ENCODE measurements at places on chromosomes 6 and 20.

GRCh38 chr6:125728739-125729138, 20.7 kb upstream of the HEY2 start:
- DNase-seq, result no peak

DNA sequence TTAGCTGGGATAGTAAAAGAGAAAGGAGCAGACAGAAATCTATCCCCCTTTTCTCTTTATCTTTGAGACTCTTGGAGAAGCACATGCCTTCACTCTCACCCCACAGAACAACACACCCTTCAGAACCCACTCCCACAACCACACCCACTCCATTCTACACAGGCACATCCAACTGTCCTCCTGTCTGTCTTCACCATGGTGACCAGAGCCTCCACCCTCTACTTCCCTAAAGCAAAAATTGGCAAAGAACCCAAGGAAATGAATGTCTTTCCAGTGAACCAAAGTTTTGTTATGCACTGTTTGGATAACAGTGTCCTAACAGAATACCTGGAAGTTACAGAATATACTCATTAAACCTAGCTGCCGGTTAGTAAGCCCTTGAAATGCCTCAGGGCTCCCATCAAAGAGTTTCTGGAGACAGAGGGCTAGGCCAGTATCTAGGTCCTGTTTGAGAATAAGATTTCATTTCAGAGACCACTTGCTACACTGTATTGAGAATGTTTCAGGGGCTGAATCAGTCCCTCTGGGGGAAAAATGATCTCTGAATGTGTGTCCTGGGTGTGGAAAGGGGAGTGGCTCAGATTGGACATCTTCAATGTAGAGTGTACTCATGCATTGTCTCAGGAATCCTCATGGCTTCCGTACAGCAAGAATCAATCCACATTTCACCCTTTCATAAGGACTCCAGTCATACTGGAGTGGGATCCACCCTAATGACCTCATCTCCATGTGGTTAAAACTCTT, 101.1 kb downstream of the LY86 start:
- no peak for DNase-seq

DNA sequence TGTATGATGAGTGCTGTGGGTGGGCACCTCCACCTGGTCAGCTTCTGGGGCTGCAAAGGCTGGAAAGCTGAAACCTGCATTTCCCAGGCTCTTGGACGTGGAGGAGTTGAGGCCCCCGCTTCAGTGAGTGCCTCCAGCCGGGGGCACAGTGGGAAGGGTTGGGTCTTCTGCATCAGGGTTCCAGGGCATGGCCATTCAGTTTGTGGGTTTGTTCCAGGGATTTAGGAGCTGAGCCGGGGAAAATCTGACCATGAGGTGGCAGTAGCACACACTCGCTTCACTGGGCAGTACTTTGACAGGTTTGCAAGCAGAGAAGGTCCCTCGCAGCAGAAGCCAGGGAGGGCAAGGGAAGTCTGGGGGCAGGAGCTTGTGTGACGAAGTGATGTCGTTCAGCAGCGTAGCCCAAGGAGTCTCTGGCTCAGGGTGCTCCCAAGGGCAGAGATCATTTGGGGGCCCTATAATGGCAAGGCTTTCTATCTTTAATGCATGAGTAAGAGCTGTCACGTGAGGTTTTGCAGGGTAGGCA, 69.5 kb upstream of the SULF2 start:
- DNase-seq, result no peak

- DNase-seq, result no peak
Measured at GRCh38 chr20:63121246-63121645, 94.7 kb downstream of the YTHDF1 start.

GRCh38 chr20:64084685-64085152, 521 bp upstream of the LKAAEAR1 start:
- DNase-seq, result no peak

- no peak for DNase-seq
Measured at GRCh38 chr6:35282472-35282871, 15.1 kb upstream of the DEF6 start.

- no peak for DNase-seq
Measured at GRCh38 chr6:2738373-2738979, 12.2 kb downstream of the MYLK4 start.

DNA sequence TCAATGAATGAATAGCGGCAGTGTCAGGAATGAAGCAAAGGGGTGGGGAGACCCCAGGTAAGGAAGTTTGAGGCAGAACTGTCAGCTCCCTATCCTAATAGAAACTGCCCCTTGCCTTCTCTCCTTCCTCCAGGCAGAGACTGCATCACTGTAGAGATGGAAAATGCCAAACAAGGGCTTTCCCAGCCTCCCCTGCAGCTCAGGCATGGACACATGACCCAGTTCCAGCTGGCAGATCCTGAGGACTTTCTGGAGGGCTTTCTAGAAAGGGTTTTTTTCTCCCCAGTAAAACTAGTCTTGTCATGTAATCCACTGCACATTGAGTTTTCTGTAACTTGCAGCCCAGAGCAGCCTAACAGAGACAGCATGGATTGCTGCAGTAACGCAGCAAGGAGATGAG, 17.9 kb upstream of the PNPLA1 start:
- DNase-seq, result no peak

GRCh38 chr6:33716379-33716778, 4.9 kb upstream of the UQCC2 start:
- peak; percentile 14 for DNase-seq

DNA sequence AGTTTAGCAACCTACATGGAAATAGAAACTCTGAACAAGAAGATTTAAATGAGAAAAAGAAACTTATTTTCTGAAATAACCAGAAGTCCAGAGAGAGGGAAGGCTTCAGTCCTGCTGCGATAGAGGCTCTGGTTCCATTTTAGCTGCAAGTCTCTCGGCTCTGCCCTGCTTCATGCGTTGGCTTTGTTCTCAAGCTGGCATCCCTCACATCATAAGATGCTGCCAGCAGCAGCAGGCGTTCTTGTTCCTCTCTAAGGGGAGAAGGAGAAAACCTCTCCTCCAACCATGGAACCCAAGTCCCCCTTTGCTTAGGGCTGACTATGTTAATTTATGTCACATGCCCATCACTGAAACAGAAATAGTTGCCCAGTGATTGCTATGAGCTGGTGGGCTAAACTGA, 46.4 kb upstream of the PMEPA1 start:
- DNase-seq, result no peak

GRCh38 chr20:3175270-3175669, 1.9 kb upstream of the LZTS3 start:
- DNase-seq, result no peak

DNA sequence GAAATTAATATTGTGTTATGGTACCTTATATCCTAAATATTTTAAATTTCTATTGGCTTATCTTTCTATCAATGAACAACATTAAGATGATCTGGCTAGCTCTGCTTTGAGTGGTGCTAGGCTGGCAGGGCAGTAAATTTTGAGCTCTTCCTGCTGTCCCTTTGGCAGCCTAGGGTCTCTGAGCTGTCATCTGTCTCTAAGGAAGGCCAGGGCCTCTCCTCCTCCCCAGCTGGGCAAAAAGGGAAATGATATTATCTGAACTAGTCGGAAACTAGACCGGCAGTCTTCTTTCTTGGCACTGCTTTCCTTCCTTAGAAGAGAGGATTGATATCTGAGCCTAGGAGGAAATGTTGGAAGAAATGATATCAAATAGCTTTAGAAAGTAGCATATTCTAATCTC, 176.7 kb upstream of the BTBD3 start:
- DNase-seq, result no peak

DNA sequence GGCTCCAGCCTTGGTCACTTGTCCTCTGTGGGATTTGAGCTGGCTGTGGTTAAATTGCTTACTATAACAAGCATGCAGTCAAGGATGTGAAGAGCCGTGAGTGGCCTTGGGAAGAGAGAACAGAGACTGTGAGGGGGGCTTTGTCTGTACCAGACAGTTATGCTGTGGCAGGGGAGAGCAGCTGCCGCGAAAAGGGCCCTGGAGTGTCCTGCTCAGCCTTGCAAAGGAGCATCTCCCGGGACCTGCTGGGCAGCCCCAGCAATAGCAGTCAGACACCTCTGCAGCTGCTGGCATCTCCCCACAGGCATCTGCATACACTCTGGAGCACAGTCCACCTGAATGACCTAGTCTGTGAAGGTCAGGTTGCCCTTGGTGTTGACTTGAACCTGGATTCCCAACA, 6.3 kb downstream of the EBF4 start:
- no peak for DNase-seq

DNA sequence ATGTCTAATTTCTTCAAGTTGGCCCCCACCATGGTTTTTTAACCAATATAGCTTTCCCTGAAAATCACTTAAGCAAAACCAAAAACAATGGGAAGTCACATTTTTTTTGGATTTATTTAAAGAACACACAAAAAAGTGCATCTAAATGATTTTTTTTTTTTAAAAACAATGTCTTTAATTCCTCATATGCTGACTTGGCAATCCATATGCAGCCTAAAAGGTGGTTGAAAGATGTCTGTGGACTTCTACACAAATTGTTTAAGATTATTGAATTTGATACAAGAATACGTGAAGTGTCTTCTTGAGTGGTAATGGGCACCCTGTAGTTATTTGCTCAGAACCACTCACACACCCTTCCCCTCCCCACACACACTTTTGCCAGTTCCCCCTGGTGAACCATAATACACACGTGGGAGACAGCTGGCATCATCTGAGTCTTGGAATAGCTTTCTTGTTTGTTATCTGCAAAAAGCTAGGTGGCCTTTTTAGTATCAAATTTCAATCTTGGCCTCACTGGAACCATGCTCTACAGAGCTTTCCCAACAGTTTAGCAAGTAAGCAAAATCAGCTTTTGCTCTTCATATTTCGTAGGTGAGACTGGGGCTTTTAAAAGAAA, 60.9 kb upstream of the TULP1 start:
- no peak for DNase-seq

DNA sequence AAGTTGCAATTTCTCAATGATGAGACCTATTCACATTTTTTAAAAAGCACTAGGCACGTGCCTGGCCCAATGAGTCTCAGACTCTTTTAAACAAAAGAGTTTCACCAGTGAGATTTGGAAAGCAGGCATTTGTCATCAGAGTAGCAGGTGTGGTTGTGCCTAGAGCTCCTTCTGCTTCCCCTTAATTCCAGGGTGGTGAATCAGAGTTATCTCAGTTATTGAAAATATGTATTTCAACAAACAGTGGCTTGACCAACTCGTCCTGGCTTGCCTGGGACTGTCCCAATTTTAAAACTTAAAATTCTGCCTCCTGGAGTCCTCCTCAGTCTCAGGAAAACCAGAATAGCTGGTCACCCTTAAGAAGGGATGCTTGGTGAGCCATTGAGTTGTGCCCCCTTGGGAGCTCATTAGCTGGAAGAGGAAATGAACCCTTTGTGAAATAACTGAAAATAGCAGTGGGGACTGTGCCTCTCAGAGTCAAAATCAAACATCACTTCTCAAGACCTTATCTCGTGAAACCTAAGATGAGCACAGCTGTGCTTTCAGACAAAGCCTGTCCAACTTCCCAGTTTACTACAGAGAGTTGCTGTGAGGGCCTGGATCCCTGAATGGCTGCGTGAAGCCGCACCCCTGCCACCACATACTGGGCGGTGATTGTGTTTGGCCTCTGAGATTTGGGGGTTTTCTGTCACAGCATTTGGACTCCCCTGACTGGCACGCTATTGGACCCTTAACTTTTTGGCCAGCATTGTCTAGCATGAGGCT, 116.3 kb downstream of the ANKRD60 start:
- no peak for DNase-seq

- no peak for DNase-seq
Measured at GRCh38 chr6:3746696-3747095, 4.8 kb downstream of the PXDC1 start.

- no peak for DNase-seq
Measured at GRCh38 chr20:49054056-49054643, 8.0 kb downstream of the CSE1L start.

DNA sequence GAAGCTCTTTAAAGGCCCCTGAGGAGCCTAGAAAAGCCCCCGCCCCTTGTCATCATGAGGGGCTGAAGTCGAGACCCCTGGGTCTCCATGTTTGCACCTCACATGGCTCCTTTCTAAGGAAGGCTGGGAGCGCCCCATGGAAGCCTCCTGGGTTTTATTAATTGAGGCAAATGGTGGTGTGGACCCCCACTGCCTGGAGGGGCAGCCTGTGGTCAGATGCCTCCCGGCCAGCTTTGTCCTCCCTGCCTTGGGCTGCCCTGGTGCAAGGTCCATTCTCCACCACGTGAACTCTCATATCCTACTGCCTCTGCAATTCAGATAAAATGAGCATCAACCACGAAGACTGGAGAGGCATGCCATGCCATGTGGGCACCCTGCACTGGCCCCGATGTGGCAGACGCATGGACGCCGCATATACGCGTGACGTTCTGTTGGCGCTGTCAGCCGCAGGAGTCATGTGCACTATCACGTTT, 295.5 kb downstream of the TAF4 start:
- no peak for DNase-seq

DNA sequence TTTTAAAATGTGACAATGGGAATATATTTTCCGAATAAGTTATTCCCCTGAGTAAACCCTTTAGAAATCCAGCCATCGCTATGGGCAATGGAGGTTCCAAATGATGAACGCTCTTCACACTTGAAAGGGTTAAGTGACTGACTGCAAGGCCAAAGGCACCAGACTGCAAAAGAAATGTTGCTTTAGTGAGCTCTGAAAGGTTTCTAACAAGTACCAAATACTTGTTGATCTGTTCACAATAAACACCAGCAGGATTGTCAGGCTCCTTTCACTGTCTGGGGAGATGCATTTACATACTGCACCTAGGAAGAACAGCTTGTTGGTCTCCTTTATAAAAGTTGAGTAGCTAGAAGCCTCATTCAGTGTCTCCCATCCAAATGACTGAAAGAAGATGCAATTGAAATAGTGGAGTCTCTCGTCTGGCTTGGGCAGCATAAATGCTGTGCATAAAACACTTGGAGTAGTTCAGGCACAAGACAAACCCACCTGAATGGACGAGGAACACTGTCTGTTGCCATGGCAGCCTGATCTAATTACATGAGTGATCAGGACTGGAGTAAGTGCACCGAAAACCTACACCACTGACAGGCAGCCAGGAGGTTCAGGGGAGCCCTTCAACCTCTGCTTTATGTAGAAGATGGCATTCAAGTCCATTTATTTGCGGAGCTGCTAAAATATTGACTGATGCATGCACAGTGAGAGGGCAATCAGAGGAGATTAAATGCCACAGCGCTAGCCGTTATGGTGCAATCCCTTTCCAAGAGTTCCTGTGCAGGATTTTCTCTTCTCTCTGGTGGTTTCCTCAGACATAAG, 2.9 kb downstream of the ATXN1 start:
- no peak for DNase-seq

- peak; percentile 64 for DNase-seq
Measured at GRCh38 chr6:139134817-139135577, at the start of gene HECA. Gene HECA, plus strand, starts transcription at chr6:139135080. Its CDS starts 317 bp downstream, at chr6:139135397.

DNA sequence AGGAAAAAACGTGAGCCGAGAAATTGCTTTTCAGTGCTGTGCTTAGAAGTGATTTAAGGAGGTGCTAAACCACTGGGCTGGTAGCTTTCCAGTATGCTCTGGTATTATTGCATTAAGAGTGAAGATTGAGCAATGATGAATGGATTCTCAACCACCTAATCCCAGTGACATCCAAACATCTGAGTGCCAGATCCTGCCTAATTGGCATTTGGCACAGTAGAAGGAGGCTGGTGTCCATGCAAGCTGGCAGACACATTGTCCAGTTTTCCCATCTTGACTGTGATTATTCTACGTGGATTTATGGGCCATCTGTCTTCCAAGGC, 398.0 kb upstream of the PLCB4 start:
- DNase-seq, result no peak

Measured in NCI-H1417 treated with DMSO at 0.1 percent for 48 hours (cell line).